Stimulated activated CD4-positive, alpha-beta T cell treated with anti-CD3 and anti-CD28 coated beads, Interleukin-4, amount 100 ng/mL, for 24 hours (primary cell): ENCODE measurements at places on chromosomes 4 and X.

DNA sequence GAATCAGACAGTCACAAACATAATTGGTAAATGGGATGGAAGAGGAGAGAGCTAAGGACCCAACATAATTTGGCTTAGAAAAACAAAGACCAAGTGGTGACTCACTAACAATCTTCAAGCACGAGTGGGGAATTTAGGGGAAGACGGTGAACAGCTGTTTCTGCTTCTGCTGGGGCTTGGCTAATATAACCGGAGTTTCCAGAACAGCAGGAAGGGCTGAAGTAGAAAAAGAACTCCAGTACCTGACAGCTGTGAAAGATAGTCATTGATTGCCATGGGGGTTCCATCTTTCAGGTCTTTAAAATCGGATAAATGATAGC is 290.9 kb upstream of the LDB2 start:
- no peak for DNase-seq

DNA sequence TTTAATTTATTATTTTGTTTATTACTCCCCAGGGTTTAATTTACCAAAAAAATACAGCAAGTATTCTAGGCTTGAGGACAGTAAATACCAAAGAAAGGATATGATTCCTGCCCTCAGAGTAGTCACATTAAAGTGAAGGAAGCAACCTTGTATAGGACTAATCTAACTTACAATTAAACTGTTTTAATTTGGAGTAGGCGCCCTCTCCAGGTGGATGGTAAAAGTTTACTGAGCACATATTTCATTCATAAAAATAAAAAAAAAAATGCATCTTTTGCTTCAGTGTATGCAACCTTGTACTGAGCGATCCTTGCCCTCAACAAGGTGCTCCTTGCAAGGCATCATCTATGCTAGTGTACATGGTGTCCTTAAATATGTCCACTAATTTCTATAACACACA is 72.0 kb upstream of the MAGEB16 start:
- DNase-seq = no peak

DNA sequence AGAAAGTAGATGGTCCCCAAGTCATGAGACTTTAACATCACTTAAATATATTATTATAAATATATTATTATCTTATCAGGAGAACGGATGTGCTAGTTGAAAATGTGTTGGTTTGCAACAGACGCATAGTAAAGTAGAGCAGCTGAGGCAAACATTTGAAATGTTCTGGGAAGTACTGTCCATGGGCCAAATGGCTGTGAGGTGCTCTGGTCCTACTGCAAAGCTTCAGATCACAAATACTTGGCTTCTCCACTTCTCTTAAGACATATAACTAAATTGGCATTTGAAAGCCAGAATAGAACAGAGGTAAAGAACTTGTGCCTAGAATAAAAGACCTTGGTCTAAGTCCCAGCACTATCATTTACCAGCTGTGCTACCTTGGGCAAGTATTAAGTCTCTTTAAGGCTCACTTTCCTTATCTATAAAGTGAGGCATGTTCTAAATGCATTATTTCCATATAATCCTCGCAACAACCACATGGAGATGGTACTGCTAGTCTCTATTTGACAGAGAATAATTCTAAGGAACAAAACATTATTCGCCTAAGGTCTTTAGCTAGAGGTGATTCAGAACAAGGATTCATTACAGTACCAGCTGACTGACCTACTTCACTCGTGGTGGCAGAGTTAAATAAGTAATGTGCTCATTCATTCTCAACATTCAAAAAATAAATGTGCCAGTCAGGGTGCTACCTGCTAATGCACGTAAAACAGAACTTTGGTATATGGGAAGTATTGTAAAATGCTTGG is 297.1 kb downstream of the PPP3CA start:
- DNase-seq = no peak

DNA sequence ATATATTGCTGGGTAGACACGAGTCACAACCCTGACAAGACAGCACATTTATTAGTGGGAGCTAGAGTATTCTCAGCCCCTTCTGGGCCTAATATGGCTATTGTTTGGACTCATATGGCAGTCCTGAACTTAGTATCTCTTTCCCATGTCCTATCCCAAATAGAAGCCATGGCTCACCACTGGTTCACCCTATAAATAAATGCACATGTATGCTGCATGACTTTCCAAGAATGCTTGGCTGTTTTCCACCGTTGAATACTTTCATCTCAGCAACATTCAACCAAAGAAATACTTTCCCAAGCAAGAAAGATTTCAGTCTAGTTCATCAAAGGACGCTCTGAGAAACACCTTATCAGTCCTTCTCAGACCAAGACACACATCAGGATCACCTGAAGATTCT is 36.7 kb downstream of the SMPX start:
- DNase-seq = no peak

GRCh38 chrX:72624194-72624593 is 51.6 kb upstream of the HDAC8 start:
- DNase-seq = no peak

DNA sequence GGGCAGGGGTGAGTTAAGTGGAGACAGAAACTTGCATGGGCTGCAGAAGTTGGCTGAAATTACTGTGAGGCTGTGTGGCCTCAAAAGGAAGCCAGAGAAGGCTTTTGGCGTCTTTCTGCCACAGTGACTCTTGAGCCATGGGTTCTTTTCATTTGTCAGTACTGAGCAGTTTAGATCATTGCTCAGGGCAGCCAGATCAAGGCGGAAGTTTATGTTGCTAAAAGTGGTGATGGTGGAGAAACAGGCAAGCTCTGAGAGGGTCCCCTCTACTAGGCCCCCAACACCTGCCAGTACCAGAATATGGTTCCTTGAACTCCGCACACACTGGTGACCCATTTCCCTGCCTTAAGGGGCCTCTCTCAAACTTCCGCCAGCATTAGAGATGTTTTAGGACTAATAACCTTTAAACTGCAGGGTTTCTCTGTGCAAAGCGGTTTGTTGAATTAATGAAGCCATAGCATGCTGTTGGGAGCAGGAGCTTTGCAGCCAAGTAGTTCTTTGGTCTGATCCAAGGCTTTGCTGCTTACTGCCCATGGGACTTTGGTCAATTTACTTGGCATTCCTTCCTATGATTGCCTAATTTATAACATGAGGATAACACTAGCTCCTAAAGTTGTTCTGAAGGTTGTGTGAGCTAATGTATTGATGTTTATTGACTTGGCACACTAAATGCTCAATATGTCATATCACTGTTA is 34.5 kb downstream of the RNF175 start:
- DNase-seq = no peak

DNA sequence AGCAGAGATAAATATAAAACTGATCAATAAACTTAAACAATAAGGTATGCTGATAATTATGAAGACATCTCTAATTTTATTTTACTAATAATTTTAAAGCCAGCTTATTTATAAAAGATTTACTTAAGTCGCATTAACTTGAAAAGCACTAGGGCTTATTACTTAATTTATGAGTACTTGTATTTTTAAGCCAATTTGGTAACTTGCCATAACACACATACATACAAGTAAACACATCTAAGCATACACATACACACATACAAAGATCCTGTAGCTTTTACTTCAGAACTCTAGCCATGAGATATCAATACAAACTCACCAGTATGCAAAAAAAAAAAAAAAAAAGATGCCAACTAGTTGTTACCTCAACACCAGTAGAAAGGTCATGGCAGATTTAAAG is 10.0 kb upstream of the GPR78 start:
- DNase-seq = no peak

DNA sequence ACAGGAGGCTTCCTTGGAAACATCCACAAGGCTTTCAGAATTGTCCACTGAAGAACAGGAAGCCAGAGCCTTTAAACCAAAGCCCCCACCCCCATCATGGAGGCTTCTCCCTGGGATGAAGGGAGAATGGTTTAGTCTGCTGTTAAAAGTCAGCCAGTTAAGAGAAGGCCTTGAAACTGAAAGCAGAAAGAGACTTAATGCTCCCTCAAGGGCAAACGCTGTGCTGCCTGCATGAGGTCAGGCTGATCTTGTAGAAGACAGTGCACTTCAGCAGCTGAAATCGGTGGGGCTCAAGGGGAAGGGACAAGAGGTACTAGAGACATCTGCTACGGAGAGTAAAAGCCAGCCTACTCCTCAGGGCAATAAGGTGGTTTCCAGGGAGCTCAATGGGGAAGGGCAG is 69.0 kb downstream of the HPRT1 start:
- no peak for DNase-seq

GRCh38 chr4:7687796-7688195 is 251.9 kb downstream of the AFAP1 start:
- DNase-seq = no peak

- DNase-seq = no peak
Measured at GRCh38 chr4:87565746-87566145, 36.6 kb upstream of the SPARCL1 start.

DNA sequence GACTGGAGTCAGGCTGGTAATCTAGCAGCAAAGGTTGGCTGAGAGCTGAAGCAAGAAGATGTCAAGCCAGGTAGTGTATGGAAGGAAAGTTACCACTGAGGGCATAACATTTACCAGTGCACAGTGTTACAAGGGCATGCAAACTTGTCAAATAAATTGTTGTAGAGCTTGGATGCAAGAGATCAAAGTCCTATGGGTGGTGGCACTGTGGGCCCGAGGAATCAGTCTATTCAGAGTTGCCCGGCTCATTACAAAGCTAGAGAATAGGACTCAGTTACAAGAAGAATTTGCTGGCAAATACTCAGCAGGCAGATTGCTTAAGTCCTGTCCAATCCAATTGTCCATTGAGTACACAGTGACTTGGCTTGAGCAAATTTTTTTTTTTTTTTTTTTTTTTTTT is 2043.8 kb downstream of the ARAP2 start:
- no peak for DNase-seq

DNA sequence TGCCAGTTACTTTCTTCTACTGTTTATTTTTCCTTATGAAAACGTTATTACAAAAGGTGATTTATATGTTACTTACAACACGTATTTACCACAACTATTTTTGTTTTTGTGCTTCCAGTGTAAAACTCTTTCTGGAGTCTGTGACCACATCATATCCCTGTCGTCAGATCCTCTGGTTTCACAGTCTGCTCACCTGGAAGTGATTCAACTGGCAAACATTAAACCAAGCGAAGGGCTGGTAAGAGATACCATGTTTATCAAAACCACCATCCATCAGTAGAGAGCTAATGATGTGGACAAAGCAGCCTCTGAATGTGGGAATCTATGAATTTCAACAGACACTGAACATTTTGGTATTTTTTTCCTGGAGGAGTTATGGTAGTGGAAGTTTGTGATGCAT is 116.1 kb downstream of the CNKSR2 start:
- no peak for DNase-seq

GRCh38 chr4:10962246-10962645 is 277.7 kb upstream of the CLNK start:
- DNase-seq = no peak

DNA sequence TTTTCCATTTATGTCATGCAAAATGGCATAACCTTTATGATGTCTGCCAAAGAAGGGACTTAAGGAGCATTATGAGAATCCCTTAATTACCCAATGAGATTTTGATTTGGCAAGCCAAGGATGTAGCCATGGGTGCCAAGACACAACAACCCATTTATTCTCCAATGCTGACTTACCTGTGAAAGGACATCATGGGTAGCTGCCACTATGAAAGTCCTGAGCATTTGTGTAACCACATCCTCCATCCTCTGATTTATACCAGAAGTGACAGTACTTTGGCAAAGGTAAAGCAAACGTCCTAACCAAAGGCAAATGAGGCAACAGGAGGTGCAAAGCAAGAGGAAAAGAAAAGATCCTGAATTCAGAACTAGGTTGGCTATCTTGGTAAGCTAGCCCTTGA is 87.3 kb upstream of the EMCN start:
- no peak for DNase-seq

DNA sequence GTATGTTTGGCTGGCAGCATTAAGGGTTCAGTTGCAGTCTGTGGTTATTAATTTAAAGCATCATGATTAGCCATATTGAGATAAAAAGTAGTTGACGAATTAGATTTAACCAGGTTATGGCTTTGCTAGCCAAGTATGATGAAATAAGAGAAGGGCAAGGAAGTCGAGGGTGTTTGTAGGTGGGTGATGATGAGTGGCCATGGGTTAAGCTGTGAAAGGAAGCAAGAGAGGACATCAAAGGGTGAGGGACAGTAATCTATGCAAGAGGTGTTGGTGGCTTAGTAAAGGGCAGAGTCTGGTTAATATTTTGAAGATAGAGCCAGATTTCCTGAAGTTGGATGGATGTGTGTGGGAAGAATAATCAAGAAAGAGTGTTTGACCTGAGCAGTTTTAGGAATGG is 44.5 kb downstream of the STIM2 start:
- DNase-seq = no peak

GRCh38 chrX:111465669-111466068 is 45.8 kb upstream of the SERTM2 start:
- DNase-seq = no peak

GRCh38 chrX:27878862-27879261 is 71.1 kb downstream of the MAGEB10 start:
- no peak for DNase-seq

DNA sequence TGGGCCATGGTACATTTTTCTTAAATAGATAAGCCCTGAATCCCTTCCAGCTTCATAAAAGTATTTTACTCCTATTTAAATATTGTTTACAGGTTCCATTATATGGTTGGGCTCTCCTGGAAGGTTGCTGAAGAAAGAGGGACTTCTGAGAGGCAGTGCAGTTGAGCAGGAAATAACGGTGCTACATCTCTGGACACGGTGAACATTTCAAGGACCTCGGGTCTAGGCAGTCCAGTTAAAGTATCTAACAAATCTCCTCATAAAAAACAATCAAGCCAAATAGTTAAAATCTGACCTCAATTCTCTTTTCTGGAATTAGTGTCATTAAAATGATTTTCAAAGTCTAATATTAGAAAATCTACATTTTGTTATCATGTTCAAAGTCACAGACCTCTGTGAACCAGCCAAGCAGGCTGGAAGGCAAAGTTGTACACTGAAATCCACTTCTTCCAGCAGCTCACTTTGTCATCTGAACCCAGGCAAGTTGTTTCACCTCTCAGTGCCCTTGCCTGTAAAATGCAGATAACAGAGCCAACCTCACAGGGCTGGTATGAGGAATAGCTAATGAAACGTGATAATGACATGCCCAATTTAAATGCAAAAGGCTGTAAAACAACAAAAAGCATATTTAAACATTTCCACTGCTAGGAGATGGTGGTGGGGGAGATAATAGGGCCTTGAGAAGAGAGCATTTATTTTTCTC is 267.0 kb upstream of the KLF3 start:
- no peak for DNase-seq

GRCh38 chrX:3962511-3963311 is 249.3 kb upstream of the PRKX start:
- no peak for DNase-seq

GRCh38 chr4:61896634-61897033 is 696.5 kb downstream of the ADGRL3 start:
- no peak for DNase-seq

GRCh38 chr4:4853921-4854648 is 5.4 kb upstream of the MSX1 start:
- no peak for DNase-seq

GRCh38 chr4:144873226-144873990 is 224.6 kb downstream of the ANAPC10 start:
- DNase-seq = no peak
